ENCODE measurements at places on chromosomes 11 and 22. TPM values are rescaled to one million over a fixed set of nuclear protein-coding genes. Genes with fewer than 3 reads are reported as not detected.
A peak's percentile ranks its signal among the peaks of the same experiment; 100 is the strongest.

- DNase-seq = peak; percentile 37
Measured at GRCh38 chr11:107587306-107587979, 3.5 kb upstream of the ELMOD1 start.

DNA sequence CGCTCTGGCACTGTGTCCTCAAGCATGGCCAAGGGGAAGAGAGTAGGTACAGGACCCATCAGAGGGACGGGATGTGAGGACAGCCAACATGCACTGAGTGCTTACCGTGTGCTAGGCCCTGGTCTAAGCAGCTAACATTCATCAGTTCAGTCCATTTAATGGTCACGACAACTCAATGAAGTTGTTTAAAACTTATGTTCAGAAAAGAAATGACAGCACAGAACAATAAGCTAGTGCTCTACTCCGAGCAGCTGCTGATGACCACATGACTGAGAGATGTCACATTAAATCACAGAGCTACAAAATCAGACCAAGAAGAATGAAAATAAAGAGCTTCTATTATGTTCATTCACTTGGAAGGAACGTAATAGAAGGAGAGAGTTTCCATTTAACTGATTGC is 26.3 kb downstream of the PRDM10 start:
- no peak for DNase-seq

DNA sequence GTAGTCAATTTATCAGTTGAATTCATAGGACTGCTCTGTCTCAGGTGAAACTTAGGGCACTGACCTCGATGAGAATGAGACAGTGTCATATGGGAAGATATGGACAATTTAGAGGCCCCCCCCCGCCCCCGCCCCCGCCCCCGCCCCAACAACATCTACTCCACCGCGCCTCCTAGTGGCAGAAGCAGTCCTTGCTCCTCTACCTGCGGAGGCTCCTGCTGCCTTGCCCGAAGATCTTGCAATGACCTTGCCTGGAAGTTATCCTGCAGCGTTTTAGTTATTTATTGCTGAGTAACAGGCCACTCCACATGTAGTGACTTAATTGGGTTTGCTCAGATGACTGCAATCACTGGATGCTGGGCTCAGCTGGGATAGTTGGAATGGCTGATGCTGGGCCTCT is 15.2 kb downstream of the SERPINH1 start:
- DNase-seq = no peak

- no peak for DNase-seq
Measured at GRCh38 chr22:39230261-39231196, 14.3 kb downstream of the PDGFB start.

GDPD4 gene
- total RNA-seq = not detected

USP2 gene
- 1.7 TPM for total RNA-seq

- DNase-seq = no peak
Measured at GRCh38 chr11:33178443-33179180, 17.3 kb upstream of the CSTF3 start.

NPAS4 gene
- total RNA-seq = not detected

DNA sequence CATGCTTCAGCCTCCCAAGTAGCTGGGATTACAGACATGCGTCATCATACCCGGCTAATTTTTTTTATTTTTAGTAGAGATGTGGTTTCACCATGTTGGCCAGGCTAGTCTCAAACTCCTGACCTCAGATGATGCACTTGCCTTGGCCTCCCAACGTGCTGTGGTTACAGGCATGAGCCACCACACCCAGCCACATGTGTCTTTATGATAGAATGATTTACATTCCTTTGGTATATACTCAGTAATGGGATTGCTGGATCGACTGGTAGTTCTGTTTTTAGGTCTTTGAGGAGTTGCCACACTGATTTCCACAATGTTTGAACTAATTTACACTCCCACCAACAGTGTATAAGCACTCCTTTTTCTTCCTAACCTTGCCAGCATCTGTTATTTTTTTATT is 276.2 kb downstream of the METTL15 start:
- DNase-seq = peak; percentile 94

C22orf31 gene
- not detected for total RNA-seq

- DNase-seq = no peak
Measured at GRCh38 chr11:111512296-111513239, at the start of gene BTG4. Gene BTG4, minus strand, starts transcription at chr11:111512386. Its CDS starts 13,610 bp downstream, at chr11:111498776.

DNA sequence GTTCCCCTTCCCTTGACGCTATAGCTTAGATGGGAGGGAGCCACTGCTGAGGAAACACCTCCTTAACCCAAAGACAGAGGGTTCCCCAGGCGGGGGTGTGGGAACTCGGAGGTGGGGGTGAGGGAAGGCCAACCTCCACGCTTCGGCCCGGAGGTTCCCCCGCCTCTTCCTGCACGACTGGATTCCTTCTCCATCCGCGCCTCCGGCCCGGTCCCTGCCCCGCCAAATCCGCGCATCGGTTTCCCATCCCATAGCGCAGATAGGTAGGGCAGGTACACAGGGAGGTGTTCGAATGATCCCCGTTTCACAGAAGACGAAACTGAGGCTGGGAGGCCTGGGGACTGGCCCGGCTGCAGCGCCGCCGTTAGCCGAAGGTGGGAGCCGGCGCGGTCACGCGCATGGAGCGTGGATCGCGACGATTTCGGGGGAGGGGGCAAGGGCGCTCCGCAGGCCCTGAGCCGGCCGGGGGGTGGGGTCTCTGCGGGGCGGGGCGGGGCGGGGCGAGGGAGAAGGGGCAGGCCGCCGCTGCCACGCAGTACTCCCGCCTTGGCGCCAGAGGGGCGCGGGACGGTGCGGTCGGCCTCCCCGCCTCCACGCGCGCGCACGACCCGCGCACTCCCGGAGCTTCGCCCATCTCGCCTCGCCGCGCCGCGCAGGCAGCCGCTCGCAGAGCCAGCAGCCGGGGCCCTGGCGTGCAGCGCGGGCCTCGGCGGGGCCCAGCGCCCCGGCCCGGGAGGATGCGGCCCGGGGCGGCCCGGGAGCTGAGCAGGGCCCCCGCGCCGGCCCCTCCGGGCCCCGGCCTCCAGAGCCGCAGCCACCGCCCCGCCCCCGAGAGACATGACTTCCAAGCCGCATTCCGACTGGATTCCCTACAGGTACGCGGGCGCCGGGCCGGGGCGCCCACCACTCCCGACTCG is at the start of gene TUB:
TUB (plus strand) TSS at position 538 of the 917 bp plus-strand sequence; CDS start at position 838, 300 bp downstream.
- no peak for DNase-seq

- DNase-seq = no peak
Measured at GRCh38 chr11:58945663-58946062, 6.4 kb downstream of the GLYATL1 start.

GRCh38 chr11:33900159-33900840 is 8.4 kb upstream of the LMO2 start:
- DNase-seq = no peak

OR8B4 gene
- total RNA-seq = not detected

CATSPER1 gene
- 0.75 TPM for total RNA-seq

DNA sequence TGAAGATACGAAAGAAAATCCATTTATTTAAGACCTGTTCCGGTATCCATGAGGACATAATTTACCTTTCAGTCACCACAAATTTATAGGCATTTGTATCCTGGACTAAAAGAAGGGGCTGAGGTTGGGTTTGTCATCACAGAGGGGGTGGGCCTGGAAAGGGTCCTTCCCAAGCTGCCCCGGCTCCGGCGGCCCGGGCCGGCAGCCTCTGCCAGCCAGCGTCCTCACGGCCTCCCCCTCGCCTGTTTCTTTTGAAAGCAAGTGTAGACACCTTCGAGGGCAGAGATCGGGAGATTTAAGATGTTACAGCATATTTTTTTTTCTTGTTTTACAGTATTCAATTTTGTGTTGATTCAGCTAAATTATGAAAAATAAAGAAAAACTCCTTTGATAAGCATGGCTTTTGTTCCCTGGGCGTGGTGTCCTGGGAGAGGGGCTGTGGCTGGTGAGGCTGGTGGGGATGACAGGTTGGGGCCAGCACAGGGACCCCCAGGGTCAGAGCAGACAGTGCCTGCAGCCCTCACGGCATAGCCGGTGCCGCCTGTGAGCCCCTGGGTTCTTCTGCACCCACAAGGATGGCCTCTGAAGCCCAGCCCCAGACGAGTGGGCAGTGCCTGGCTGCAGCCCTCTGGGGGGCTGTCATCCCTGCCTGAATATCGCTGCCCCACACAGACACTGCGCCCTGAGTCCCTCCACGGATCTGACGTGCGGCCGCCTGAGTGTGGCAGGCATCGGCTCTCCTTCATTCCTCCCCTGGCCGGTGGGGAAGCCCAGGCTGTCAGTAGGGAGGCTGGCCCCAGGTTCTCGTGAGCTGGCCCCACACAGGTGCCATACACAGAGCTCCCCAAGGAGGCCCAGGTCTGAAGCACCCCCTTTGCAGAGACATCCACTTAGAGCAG is 1075.9 kb downstream of the BRD1 start:
- no peak for DNase-seq

DNA sequence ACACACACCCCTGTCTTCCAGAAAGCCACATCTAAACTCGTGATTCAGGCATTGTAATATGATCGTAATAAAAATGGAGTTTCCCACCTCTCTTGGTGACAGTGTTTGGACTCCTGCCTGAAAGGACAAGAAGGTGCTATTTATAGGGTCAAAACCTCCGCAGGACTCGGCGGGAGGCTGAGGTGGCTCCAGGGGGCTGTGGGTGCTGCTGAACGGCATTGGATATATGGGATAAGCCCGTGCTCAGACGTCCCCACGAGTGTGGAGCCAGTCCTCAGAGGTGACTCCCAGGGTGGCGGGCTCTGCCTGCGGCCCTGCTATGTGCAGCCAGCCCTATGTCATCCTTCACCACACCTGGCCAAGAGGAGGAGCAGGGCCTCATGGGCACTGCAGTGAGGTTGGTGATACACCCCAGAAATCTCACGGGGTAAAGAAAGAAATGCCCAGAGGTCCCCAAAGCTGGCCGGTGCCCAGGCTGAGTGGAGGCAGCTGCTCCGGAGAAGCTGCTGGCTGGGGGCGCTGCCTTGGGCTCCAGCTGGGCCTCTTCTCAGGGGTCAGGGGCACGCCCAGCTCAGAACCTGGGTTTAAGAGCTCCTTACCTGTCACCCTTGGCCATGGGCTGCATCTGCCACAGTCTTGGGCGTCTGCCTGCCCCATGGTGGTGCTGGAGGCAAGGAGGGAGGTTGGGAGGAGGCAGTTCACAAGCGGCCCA is 5.1 kb upstream of the OSBPL5 start:
- no peak for DNase-seq

CSNK2A3 gene
- total RNA-seq = 2.0 TPM

Data from LHCN-M2 (cell line).